ENCODE measurements at places on chromosomes 6 and 20.

GRCh38 chr6:78530208-78530607 lies 337.1 kb upstream of the IRAK1BP1 start:
- no peak for DNase-seq

DNA sequence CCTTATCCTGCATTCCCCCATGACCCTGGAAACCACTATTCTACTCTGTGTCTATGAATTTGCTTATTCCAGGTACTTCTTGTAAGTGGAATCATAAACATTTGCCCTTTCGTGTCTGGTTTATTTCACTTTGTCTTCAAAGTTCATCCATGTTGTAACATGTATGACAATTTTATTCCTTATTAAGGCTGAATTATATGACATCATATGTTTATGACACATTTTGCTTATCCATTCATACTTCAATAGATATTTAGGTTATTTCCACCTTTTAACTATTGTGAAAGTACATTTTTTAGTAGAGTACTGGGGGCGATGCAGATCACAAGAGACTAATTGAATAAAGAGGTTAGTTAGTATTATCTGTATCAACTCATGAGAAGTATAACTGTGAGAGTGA lies 591.6 kb downstream of the UTRN start:
- no peak for DNase-seq

- no peak for DNase-seq
Observed at GRCh38 chr20:62285722-62286121, 17.1 kb upstream of the ADRM1 start.

DNA sequence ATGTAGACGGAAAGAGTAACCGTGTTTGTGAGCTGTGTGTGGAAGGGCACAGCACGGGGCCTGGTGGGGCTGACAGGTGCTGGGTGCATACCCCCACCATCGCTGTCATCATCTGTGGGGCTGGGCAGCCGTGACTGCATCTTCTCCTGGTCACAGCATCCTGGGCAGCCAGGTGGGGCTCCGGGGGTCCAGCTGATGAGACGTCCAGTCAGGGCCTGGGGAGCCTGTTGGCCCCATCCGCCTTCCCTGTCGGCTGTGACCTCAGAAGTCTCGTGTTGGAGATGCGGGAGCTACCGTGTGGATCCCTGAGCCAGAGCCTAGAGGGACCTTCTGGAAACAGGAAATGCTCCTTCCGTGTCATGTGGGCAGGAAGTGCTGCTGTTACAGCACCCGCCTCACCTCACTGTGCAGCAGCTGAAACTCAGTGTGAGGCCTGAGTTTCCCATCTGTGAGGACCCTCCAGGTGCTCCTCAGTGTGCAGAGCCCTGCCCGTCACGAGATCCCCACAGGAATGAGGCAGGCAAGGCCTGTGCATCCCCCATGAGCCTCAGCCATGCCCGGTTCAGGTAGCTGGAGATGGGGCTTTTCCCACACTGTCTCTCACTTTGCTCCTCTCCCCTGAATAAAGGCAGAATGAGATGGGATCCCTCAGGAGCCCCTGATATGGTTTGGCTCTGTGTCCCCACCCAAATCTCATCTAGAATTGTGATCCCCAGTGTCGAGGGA lies 108.7 kb downstream of the ERMARD start:
- no peak for DNase-seq

DNA sequence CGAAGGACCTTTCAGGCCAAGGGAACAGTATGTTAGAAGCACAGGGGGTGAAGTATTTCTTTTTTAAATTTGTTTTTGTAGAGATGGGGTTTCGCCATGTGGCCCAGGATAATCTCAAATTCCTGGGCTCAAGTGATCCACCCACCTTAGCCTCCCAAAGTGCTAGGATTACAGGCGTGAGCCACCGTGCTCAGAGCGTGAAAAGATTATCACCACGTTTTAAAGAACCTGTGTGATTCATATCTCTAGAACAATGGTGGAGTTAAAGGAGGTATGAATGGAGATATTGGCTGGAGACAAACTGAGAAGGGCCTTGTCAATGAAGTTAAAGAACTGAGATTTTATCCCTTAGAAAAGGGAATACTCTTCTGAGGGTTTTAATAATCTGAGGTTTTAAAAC lies 9.7 kb downstream of the ASF1A start:
- no peak for DNase-seq

GRCh38 chr20:25402583-25402982 lies 4.9 kb upstream of the GINS1 start:
- DNase-seq = no peak

DNA sequence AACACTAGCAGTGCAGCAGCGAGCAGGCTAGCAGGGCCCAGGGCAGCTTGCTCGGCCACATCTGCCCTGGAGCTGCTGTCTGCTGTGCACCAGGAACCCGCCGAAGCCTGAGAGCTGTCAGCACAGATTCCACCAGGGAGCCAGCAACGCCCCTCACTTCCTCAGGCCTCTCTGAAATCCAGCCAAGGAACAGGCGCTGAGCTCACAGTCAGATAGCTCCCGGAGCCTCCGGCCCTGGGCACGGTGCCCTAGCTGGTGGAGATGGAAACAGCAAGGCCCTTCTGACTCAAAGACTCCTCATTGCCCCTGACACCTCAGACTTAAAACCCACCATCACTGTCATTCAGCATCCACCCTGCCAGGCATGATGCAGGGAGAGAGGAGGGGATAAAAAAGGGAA lies 839.4 kb downstream of the MAFB start:
- DNase-seq = peak; percentile 64

DNA sequence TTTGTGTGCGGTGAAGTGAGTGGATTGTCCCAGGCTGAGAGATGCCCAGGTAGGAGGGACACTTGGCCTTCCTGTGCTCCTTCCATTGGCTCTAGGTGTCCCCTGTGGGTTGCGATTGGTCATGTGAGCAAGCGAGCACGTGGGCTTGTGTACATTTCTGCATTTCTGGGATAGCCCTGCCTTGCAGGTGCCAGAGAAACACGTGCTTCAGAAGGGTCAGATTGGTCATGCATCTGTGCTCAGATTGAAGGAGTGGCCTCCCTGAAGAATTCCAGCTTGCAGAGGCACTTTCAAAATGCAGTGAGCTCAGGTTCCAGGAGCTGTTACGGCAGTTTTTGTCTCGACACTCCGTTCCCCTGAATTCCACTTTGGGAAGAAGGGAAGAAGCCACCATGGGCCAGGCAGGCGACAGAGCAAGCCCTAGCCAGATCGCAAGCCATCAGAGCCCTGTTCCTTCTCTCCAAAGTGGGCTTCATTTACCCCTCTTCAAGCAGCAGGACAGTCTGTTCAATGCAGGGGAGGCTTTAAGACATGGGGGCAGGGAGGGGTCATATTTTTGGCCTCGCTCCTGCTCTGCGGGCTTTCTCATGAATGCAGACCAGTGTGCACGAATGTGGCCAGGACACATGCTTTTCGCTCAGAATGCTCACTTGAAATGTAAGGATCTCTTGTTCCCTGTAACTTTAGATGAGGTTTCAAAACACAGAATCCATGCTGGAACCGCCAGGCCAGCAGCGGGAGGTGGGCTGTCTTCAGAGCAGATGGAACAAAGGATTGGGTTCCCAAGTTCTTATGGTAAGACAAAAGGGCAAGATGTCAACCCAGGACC lies 78.6 kb upstream of the AKAP12 start:
- no peak for DNase-seq

DNA sequence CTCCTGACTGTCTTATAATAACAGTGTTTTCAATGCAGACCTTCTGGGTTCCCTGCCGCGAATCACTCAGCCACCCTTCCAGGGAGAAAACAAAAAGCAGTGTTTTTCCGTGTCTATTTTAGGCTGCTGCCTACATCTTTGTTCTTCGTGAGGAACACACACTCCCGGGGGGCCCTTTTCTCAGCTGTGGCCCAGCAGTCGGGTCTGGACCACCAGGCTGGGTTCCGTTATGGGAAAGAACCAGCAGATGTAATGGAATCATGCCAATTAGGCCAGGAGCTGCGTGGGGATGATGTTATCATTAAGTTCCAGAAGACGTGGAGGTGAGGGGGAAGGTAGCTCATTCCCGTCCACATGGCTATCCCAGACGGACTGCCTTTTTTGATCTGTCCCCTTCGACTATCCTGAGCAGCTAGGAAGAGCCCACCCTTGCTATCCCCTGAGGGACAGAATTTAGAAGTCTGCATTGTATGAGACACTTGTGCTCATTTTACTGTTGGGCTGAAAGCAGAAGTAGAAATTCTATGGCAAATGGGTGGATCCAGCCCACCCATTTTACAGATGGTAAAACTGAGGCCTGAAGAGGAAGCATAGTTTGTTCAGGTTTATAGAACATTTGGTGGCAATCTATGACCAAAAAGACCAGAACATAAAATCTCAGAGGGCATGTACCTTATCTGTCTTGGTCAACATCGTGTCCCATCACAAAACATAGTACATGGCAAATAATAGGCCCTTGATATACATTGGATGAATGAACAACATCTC lies 54.5 kb downstream of the KCNB1 start:
- peak; percentile 51 for DNase-seq

- DNase-seq = no peak
Observed at GRCh38 chr20:34941226-34941625, 14.4 kb downstream of the GSS start.

DNA sequence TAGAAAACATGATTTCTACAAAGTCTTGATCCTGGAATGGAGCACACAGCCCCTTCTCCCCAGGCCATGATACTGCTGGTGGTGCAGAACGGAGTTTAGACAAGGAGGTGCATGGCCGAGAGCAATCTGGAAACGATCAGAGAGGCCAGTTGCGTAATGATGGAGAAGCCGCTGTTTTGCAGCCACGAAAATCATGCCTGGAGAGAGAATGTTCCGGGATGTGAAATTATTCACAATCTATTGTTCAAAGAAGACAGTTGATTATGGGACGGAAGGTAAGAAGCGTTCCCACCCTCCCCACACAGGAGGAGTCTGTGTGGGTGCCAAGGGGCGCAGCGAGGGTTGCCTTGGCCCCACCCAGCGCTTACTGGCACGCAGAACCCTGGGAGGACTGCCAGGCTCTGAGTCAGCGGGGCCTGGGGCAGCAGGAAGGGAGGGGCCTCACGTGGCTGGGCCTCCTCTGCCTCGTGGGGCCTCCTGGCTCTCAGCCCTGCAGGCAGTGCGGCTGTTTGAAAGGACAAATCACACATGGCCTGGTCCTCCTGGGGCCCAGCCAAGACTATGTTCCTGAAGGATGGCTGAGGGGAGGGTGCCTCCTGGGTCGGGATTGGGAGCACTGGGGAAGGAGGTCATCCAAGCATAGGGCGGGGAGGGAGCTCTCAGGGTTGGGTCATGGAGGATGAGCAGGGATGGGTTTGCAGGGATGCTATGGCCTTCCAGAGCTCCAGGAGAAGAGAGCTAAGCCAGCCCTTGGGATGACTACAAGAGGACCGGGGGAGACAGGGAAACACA lies 8.7 kb upstream of the AP5S1 start:
- peak; percentile 96 for DNase-seq

- no peak for DNase-seq
Observed at GRCh38 chr6:92339936-92340640, 1079.3 kb downstream of the EPHA7 start.

DNA sequence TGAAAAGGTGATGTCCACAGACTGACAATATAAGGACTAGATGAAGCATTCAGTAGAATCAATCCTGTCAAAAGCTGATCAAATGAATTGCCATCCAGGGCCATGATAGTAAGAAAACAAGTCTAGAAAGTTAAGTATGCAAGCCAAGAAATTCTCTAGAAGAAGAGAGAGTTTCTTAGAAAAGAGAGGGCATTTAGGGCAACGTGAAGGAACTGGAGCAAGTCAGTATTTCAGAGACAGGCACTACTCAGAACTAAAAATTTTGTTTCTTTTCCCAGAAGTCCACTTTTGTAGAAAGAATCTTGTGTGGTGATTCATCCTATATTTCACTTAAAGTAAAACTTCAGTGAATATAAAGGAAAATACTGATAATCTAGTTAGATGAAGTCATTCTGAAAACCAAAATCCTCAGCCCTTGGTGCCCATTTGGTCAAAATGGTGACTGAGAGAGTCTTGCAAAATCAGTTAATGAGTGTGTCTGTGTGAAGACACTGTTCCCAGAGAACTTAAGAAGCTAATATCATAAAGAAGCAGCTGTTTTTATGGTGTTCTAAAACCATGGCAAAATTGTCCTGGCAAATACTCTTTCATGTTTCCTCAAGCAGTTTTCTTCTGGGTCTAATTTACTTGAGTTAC lies 82.2 kb downstream of the COL19A1 start:
- DNase-seq = no peak

DNA sequence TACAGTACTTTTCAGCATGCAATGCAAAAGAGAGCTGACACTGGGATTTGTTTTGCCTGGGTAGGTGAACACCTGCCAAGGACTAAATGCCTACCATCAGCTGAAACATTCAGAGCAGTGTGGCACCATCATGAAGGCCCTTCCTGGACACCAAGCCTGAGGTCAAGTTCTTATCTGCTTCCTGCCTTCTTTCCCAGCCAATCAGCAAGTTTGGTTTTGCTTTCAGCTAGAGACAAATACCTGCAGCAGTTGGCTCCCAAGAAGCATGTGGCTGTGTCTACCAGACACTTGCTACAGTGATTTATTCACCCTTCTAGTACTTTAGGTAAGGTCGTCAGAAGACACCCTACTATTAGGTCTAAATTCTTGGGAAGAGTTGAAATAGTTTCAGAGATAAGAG lies 112.8 kb downstream of the TBX18 start:
- DNase-seq = no peak

GRCh38 chr6:151112130-151112529 lies 127.6 kb upstream of the AKAP12 start:
- DNase-seq = no peak

- DNase-seq = no peak
Observed at GRCh38 chr20:58584881-58585752, 66.0 kb upstream of the STX16 start.

DNA sequence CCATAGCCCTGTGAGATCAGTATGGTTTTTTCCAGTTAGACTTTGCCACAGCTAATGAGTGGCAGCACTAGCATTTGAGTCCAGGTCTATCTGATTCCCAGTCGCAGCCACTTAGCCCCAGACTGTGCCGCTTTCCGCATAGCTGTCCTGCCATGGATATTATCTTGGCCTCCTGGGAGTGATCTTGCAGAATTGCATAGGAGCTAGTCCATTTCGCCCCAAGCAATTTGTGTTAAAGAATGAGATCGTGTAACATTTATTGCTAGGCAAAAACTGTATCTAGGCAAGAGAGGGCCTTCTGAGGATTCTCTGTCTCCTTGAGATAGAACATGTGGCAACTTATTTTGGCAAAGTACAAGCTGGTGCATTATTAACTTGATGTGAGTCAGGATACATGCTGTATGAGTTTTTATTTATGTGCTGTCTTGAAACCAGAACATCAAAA lies 74.2 kb downstream of the EZR start:
- no peak for DNase-seq

GRCh38 chr20:50259705-50260478 lies 69.3 kb downstream of the CEBPB start:
- DNase-seq = no peak

DNA sequence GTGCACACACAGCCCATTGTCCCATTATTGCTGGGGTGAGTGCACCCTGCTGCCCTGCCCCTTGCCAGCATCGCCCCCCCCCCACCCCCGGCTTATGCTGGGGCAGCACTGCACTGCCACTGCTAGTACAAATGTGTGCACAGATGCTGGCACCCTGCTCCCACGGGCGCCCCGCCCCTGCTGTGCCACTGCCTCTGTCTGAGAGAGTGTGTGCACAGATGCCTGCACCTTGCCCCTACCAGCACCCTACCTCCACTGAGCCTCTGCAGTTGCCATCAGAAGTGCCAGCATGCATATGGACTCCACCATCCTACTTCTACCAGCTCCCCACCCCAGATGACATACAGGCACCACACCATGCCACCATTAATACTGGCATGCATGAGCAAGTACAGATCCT lies 454.6 kb upstream of the KHDRBS2 start:
- DNase-seq = no peak

All from Ammon's horn (tissue), 1 donor.